ENCODE measurements at places on chromosomes 4 and X.

DNA sequence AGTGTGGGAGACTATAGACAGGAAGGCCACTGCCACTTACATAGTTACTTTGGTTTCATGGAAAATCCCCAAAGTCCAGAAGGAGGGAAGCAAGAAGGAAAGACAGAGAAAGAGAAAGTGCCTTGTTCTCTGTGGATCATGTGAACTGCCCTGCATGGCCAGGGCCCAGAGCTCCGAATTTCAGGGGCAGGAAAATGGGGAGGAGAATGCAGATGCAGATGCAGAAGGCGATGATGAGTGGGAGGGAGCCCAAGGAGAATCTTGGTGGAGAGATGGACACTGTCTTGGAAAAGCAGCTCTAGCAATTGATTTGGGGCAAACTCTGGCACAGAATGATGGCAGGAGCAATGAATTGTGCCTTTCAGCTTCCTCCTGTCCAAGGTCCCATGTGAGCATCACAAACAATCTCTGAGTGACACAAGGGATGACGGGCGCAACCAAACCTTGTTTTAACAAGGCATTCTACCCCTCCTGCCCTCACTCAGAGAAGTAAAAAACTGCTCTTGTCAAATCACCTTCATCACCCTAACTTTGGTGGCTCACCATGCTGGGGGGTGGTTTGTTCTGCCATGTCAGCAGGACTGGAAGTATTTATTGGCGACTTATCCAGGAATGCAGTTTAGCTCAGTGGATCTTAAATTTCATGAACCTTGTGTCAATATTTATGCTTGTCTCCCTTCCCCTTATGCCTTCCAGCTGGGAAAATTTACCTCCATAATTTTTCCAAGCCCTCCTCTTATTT, 53.5 kb downstream of the TSC22D3 start:
- no peak for DNase-seq

- DNase-seq, result no peak
These were observed 534.1 kb upstream of the GALNTL6 start for GRCh38 chr4:171279131-171279530.

- no peak for DNase-seq
These were observed 72.8 kb downstream of the MANBA start for GRCh38 chr4:102687982-102688433.

DNA sequence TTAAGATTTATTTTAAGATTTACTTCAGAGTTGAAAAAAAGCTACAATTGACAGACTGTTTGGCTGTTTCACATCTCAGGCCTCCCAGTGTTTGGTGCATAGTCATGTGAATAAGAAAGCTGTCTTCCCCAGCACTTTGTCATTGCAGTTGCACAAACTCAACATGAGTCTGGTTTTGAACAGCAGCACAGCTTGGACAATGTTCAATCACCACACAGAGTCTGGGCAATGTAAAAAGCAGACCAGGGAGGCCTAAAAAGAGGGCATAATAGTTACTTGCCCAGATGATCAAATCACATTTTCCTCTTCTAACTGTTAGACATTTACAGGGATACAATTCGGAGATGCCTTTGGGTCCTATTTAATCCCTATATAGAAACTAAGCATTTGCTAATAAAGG, 1055.0 kb downstream of the RPA4 start:
- DNase-seq, result no peak

GRCh38 chrX:7147413-7147977, at the start of gene STS:
TSS of gene STS (plus strand) at chrX:7147712. CDS start at chrX:7253200, 105,488 bp downstream.
- DNase-seq, result peak; percentile 4

- DNase-seq, result no peak
These were observed 148.8 kb downstream of the APBB2 start for GRCh38 chr4:41065434-41066006.

DNA sequence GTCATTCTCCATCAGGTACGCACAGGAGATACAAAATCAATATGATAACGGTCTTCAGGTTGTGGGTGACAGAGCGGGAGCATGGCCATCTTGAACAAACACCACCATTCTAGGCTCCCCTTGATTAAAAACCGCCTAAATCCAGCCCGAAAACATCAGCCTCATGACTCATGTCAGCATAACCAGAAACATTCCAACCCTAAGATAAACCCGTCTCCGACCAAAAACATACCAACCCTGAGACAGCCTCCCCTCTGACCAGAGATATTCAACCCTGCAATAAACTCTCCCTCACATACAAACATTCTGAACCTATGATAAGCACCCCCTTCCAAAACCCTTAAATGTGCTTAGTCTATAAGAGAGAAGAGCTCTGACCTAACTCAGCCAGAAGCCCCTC, 157.9 kb downstream of the DHRSX start:
- DNase-seq, result no peak

DNA sequence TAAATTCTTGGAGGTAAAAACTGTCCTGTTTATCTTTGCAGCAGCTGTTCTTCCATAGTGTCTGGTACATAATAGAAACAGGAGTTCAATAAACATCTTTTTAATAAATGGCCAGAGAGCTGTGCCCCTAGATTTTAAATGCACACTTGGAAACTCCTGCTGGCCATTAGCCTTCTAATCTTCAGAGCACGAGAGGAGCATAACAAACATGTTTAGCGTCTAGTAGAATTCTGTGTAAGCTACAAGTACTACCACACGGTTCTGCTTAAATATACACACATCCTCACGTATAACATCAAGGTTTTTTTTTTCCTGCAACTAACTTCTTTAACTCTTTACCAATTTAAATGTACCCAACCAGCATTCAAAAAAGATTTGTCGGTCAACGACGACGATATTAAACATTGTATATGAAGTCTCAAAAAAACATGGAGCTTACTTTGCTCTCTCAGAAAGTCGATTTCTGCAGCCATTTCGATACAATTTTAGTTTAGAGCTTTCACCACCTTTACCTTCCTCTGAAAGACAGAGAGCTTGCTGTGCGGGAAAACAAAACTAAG, 628 bp downstream of the SCLT1 start:
- DNase-seq, result no peak

DNA sequence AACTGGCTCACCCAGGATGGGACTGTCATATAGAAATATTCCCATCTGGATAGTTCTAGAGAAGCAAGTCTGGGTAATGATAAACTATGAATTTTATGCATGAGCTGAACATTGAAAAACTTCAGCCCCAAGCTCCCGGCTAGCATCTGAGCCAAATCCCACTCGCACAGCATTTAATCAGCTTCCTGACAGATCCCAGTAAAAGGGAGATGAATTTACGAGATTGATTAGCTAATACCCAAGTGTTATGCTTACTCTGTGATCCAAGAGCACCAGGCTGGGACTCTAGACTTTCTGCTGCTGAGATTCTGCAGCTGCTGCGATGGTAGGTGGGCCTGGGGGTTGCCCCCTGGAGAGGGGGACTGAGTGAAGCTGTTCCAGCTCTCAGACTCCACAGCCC, 28.0 kb downstream of the FRMPD3 start:
- DNase-seq, result no peak

GRCh38 chr4:114272226-114272625, 292.8 kb upstream of the ARSJ start:
- no peak for DNase-seq

GRCh38 chr4:73257651-73258435, 755 bp downstream of the ANKRD17 start:
- DNase-seq, result no peak

GRCh38 chrX:70354716-70355115, 64.8 kb downstream of the KIF4A start:
- no peak for DNase-seq

- no peak for DNase-seq
These were observed 192.7 kb upstream of the S100G start for GRCh38 chrX:16457239-16457638.

GRCh38 chrX:19496711-19497110, 18.6 kb downstream of the MAP3K15 start:
- no peak for DNase-seq

GRCh38 chr4:88078579-88078978, 71.1 kb downstream of the PKD2 start:
- no peak for DNase-seq

DNA sequence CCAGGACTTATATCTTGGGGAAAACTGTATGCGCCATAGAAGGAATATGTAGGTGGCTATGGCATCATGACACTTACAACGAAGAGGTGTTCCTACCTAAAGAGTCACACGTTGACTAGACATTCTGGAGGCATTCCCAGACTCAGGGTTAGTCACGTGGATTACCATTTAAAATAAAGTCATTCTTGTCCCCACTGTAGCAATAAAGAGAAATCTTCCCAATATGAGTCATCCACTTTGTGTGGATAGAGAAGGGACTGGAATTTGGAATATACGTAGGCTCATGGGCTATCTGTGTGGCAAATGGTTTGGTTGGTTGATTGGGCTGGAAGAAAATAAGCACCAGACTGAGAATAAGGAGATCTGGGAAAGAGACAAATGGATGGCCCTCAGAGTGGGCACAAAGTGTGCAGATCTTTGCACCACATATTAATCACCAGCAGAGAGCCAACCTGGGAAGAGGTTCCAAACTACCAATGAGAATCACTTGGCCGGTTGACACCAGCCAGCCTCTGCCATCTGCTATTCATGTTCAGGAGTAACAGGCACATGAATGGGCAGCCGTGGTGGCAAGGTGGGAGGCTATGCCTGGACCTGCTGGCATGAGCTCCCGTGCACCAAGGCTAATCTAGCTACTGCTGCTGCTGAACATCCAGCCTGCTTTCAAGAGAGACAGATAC, 41.0 kb downstream of the MTNR1A start:
- no peak for DNase-seq

- DNase-seq, result no peak
These were observed 125.8 kb downstream of the PPEF1 start for GRCh38 chrX:18833071-18833731.

DNA sequence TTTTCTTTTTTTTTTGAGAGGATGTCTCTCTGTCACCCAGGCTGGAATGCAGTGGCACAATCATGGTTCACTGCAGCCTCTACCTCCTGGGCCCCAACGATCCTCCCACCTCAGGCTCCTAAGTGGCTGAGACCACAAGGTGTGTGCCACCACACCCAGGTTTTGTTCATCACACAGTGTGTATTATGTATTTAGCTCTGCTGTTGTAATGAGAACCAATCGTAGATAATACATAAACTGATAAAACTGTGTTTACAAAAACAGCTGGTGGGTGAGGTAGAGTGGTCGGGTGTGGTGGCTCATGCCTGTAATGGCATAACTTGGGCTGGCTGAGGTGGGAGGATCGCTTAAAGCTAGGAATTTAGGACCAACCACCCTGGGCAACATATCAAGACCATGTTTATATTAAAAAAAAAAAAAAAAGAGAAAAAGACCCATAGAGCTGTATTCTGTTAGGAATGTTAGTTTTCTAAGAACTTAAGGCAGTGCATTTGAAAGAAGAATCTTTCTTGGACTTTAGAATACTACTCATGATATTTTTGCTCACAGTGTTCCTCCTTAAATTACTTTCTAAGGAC, 34.9 kb downstream of the POLR2B start:
- DNase-seq, result no peak

DNA sequence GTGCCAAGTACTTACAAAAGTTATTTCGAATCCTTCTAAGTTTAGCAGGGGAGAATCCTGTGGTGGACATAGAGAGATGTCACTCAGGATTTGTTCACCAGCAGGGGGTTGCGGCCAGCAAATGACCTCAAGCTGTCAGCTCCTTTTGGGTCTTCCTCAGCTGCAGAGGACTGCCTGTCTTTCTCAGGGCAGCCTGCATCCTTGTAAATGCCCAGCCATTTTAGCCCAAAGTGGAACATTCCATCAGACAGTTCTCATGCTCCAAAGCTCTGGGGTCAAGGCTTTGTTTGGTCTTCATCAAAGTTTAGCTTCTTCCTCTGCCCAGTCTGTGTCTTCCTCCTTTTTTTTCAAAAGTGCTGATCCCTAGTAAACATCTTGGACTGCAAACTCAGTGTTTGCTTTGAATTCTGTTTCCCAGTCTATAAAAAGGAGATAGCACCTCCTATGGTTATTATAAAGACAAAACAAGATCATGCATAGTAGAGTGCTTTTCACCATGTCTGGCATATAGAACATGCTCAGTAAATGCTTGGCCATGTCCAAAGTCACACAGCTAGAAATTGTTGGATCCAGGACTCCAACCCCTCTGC, 156.4 kb upstream of the GATB start:
- no peak for DNase-seq

DNA sequence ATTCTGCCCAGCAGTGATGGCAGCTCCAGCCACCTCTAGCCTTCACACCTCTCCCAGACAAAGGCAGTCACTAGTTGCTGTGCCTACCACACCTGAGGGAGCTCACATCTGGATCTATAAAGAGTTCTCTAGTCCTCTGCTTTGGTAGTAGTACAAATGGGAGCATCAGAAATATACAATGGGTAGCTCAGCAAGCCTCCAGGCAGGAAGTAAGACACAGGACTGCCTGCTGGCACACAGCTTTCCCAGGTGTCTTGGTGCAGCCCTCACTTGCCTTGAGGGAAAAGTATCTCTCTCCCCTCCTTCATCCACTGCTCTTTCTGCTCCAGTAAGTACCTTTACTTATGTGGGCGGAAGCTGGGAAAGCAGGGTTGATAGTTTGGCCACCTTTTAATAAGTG, 212.9 kb upstream of the SLC7A11 start:
- DNase-seq, result no peak

DNA sequence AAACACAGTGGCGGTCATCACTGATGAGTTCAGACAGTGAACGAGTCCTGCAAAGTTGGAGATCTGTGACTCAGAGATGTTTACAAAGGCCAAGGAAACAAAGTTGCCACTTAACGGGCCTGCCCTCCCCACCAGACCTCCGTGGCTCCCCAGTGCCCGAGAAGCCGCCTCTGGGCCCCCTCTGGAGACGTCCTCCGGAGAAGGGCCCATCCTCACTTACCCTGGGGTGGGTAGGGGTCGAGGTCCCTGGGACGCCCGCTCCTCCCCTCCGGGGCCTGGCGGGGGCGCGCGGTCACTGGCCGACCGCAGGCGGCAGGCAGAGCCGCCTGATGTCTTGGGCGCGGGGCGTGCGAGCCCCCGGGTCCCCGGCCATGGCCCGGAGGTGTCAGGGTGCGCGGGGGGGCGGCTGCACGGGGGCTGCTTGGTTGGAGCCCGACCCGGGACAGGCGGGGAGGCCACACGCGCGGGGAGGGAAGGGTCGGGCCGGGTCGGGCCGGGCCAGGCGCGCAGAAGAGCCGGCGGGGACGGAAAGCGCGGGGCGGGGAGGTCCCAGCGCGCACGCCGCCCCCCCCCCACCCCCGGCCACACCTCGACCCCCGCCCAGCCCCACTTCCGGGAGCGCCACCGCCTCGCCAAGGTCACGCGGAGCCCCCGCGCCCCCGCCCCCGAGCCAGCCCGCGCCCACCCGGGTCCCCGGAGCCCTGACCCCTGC, 529 bp downstream of the DHRSX start:
- DNase-seq, result peak; percentile 25

DNA sequence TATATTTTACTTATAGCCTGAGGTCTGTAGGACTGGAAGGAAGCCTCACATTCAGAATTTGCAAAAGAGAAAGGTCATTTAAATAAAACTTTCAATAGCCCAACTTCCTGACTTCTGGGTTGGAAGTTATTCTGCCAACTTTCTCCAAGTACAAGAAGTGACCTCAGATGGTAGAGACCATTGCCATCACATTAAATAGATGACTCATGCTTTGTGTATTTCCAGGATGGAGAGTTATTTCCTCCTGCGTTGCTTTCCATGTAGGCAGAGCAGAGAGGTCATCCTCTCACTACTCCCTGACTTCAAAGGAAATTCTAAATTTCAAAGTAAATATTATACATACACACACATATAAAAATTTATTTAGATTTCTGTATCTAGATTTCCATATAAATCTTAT, 73.0 kb upstream of the NR3C2 start:
- DNase-seq, result no peak

- no peak for DNase-seq
These were observed 127.4 kb upstream of the SFRP2 start for GRCh38 chr4:153916273-153916755.

- no peak for DNase-seq
These were observed 10.2 kb upstream of the ADH1C start for GRCh38 chr4:99362768-99363167.

- DNase-seq, result no peak
These were observed 642.5 kb upstream of the GNPDA2 start for GRCh38 chr4:45368832-45369231.

Measured in activated T-cell treated with anti-CD3 and anti-CD28 coated beads for 1 hour (primary cell).